Cortex of kidney (tissue), 1 donor: ENCODE measurements at places on chromosomes 2 and 18.

DNA sequence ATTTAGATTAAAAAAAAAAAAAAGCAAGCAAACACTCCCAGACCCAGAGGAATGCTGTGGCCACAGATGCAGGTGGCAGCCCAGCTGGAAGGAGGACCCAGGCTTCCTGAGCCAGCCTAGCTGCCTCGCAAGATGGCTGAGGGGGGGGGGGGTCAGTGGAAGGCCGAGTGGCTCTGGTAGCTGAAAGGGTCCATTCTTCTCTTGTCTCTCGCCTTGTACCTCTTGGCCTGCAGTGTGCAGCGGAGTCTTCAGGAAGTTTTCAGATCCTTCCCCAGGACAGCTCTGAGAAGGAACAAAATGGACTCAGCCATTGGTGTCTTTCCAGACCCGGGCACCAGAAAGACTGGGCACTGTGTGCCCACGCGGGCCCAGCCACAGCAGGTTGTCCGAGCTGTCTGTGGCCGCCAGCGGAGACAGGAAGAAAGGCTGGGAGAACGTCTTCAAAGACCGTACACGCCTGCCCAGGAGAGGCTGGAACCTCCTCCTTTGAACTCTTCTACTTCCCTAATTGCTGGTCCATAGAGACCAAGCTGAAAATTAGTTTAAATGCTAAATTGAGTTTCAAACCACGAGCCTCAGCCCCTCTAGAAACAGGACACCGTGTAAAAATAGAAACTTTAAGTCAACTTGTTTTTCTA lies 21.3 kb downstream of the APCDD1 start:
- DNase-seq = no peak

GRCh38 chr18:73688161-73688560 lies 459.5 kb downstream of the FBXO15 start:
- DNase-seq = no peak

- DNase-seq = no peak
These were observed 229.6 kb downstream of the ZEB2 start for GRCh38 chr2:144290276-144290675.

- DNase-seq = no peak
These were observed 1137.6 kb upstream of the NXPH2 start for GRCh38 chr2:139917690-139918384.

GRCh38 chr2:241443486-241444223 lies 64.7 kb downstream of the STK25 start:
- no peak for DNase-seq

- DNase-seq = peak; percentile 18
These were observed 1.9 kb upstream of the MEIS1 start for GRCh38 chr2:66432801-66433694.

DNA sequence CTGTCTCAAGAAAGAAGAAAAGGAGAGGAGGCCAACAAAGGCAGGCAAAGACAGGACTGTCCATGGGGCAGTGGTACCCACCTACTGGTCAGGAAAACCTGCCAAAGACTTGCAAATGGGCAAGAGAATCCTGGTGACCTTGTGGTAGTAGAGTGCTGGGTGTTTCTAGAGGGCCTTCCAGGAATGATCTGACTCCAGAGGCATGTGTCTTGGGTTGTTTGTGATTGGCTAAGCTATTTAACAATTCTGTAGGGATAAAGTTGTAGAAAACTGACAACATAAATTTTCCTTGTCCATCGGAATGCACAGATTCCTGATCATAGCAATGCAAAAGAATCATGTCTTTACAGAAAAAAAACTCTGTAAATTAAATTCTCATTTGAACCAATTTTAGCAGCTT lies 68.5 kb upstream of the ZNF532 start:
- DNase-seq = no peak

DNA sequence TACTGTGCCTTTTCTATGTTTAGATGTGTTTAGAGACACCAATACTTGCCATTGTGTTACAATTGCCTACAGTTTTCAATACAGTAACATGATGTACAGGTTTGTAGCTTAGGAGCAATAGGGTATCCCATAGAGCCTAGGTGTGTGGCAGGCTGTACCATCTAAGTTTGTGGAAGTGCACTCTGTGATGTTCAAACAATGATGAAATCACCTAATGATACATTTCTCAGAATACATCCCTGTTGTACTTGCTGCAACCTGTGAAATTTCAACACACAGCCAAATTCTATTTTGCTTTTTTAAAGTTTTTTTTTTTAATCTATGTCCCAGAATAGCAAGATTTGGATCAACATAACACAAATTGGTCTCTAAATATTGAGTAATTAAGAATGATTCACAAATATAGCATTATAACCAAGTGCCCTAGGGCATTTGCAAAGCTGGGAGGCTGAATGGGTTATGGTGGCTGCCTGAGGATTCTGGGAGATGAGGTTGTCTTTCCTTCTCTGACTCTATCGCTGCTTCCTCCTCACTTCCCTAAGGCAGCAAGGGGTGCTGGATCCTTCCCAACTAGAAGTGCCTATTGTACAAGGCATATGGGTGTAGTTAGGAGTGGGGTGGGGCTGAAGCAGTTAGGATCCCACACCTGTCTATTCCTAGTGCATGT lies 78.3 kb downstream of the SKA1 start:
- no peak for DNase-seq

DNA sequence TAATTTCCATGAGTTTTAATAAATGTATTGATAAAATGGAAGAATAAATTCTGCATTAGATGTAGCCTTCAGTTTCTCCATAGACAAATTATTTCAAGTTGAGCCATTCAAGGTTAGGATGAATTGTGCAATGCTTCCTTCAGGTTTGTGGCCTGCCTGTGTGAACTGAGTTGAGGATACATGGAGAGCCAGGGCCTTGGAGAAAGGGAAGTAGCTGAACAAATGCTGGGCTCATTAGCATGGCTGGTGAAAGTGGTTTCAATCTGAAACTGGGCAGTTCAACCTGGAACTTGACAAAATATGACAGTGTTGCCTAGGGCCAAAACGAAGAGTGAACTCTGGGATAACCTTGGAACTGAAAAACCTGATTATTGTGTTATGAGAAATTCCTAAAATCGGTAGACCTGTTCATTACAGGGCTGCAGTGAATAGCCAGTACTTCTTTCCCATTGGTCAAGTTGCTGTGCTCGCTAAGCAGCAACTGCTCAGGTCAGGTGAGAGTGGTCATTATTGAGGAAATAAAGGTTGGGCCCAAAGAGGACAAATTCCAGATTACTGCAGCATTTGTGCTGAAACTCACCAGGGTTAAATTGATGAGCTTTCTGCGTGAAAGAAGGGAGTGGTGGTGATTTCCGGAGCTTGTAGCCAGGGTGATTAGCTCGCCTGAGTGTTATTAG lies 12.7 kb downstream of the INPP1 start:
- DNase-seq = no peak

- no peak for DNase-seq
These were observed 86.5 kb downstream of the VSNL1 start for GRCh38 chr2:17626986-17627385.

GRCh38 chr2:143474586-143474985 lies 345.4 kb downstream of the ARHGAP15 start:
- no peak for DNase-seq

DNA sequence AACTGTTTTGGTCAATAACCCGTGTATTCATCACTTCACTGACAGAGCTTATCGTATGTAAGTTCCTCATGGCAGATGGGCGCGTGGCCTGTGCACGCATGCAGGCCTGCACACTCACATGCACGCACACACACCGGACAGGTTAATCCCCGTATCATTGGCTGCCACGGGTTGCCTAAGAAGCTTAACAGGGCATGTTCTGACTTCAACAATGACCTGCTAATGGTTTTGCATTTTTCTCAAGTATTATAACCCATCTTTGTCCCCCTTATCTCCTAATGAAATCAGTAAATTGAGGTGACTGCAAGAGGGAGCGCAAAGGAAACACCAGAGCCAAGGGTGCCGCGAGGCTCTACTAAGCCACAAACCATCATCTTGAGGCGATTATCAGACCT lies 399.0 kb upstream of the ID2 start:
- DNase-seq = no peak

- no peak for DNase-seq
These were observed 95.7 kb downstream of the ICOS start for GRCh38 chr2:204032301-204032700.

- no peak for DNase-seq
These were observed 11.7 kb downstream of the PSTPIP2 start for GRCh38 chr18:46060359-46060841.

- no peak for DNase-seq
These were observed 86.0 kb downstream of the PTRHD1 start for GRCh38 chr2:24707143-24707542.

DNA sequence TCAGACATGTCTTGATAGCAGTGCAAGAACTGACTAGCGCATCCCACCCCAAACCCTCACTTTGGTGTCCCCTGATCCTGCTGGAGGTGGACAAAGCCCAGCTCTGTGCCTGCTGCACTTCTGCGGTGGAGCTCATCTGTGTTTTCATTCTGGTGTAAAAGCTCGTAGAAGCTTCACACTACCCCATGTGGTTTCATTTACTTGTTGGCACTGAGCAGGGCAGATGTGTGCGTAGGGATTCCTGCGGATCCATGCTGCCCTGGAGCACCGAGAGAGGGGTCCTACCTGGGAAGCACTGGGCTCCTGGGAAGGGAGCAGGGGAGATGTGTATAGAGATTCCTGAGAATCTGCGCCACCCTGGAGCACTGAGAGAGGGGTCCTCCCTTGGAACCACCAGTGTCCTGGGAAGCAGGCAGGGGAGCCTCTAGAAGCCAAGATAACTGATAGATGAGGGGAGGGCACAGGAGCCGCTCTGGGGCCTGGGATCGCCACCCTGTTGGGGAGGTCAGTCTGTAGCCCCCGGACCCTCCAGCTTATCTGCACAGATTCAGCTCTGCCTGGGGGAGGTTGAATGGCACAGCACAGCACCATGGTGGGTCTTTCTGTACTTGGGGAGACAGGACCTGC lies 106.9 kb upstream of the OTOS start:
- no peak for DNase-seq

- DNase-seq = no peak
These were observed 404.7 kb upstream of the FAM98A start for GRCh38 chr2:34003795-34004194.

GRCh38 chr2:195604706-195605105 lies 52.3 kb upstream of the SLC39A10 start:
- no peak for DNase-seq

- no peak for DNase-seq
These were observed 19.5 kb downstream of the STRADB start for GRCh38 chr2:201470821-201471731.

DNA sequence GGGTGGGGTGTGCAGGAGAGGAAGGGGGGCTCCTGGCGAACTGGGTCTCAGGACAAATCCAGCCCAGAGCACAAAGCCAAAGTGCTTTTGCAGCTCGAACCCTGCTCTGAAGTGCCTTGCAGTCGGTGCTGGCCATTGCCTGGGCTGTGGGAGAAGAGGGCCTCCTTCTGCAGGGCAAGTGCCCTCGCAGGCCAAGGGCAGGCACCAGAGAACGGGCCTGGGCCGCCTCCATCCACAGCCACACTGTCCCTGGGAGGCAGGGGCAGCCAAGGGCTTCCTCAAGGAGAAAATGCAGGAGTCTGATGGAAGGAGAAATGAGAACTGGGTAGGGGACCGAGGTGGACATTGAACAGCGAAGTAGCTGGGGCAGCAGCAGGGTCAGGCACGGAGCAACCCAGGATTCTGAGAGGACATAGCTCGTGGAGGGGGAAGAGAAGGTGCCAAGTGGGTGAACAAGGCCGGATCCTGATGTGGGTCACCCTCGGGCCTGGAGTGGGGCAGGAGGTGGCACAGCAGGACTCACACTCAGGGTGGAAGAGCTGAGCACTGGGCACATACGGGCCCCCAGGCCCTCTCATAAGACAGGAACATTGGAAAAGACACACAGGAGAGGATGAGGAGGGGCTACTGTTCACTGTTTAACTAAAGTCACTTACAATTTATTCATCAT lies 312.8 kb upstream of the SALL3 start:
- no peak for DNase-seq

DNA sequence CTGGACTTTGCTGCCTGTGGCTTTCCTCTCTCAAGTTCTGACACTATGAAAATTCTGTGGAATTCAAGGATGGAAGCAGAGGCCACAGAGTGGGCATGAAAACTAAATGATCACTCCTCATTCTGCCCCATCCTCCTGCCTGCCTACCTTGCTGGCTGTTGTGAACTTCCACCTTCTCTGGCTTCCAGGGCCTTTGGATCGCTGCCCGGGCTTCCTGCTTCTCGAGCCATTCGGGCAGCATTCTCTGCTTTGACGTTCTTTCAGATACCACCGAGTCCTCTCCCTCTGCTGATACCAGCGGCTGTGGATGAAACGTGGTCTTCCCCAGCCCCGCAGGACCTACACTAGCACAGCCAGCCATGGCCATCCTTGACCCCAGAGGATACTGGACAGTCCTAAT lies 327.7 kb upstream of the SLC14A2 start:
- no peak for DNase-seq

- no peak for DNase-seq
These were observed 216.3 kb downstream of the LDLRAD4 start for GRCh38 chr18:13434854-13435253.

DNA sequence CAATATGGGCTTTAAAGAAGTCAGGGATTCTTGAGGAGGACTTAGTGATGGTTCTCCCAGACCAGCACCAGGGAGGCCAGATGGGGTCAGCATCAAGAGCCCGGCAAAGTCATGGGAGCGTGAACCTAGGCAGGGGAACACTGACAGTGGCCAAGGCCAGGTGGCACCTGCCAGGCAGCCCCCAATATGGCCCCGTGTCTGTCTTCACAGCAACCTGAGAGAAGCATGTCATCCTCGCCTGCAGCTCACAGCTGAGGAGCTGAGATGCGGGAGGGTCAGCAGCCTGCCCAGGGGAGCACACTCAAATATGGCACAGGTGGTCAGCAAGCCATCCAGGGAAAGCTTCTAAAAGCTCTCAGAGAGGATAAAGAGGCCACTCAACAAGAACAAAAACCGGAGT lies 105.7 kb upstream of the GPC1 start:
- no peak for DNase-seq

GRCh38 chr2:145286716-145287275 lies 766.9 kb upstream of the ZEB2 start:
- no peak for DNase-seq

GRCh38 chr2:218814540-218815243 lies 16.9 kb downstream of the PRKAG3 start:
- no peak for DNase-seq

GRCh38 chr2:8500124-8501054 lies 181.5 kb upstream of the ID2 start:
- DNase-seq = no peak

DNA sequence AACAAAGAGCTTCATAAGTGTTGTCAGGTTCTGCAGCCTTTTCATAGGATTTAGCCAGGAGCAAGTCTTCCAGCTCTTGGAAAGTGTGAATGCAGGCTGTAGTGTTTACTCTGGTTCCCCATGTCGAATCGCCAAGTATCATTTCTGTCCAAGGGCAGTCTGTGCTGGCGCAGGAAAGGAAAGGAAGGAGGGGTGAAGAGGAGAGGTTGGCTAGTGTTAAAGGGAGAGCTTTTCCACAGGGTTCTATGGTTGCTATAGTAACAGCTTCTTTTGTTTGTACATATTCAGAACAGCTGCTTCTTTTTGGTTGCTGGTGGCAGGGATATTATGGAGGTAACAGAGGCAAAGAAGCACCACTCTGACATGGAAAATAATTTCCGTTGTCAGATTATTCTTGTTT lies 69.9 kb downstream of the KCNH7 start:
- DNase-seq = no peak
